ENCODE measurements at places on chromosomes 4 and X.

DNA sequence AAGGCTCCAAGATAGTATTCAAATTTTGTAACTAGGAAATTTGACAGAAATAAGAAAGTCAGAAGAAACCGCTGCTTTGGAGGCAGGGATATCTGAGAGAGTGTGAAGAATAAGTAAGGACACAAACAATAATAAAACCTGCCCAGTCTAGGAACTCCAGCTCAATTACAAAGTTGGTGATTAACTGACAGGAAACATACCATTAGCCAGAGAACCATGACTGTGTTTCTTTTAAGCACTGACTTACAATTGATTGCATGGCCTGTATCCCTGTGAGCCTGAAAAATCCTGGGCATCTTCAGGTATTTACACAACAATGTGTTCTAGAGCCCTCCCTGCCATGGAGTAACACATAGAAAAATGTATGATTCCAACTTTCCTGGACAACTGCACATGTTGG lies 127.4 kb downstream of the GRIA3 start:
- no peak for DNase-seq

GRCh38 chrX:11867610-11868345 lies 109.7 kb downstream of the MSL3 start:
- no peak for DNase-seq

GRCh38 chrX:154002215-154002719 lies 17.4 kb downstream of the IRAK1 start:
- DNase-seq = no peak

GRCh38 chrX:149275836-149276235 lies 229.3 kb downstream of the IDS start:
- DNase-seq = no peak

DNA sequence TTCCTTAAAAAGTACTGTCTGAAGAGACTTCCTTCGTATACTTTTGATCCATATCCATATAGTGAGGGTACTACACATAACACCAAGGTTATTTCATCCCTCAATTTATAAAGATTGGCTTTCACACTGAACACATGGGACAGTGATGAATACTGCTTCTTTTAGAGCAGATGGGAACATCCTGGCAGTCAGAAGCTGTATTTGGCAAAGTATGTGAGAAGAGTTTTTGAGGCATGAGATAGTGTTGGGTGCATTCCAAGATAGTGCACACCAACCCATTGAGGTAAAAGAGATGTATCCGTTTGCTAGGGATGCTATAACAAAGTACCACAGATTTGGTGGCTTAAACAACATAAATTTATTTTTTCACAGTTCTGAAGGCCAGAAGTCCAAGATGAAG lies 141.1 kb downstream of the MOSPD2 start:
- no peak for DNase-seq

GRCh38 chr4:180377741-180378140 lies 1865.5 kb upstream of the TENM3 start:
- no peak for DNase-seq

- no peak for DNase-seq
These were observed 905.2 kb downstream of the TRAM1L1 start for GRCh38 chr4:116180157-116180601.

- no peak for DNase-seq
These were observed 8.8 kb downstream of the JAKMIP1 start for GRCh38 chr4:6191448-6192130.

- DNase-seq = no peak
These were observed 74.2 kb downstream of the CT47B1 start for GRCh38 chrX:120801426-120801825.

GRCh38 chr4:45324455-45325417 lies 598.4 kb upstream of the GNPDA2 start:
- no peak for DNase-seq

DNA sequence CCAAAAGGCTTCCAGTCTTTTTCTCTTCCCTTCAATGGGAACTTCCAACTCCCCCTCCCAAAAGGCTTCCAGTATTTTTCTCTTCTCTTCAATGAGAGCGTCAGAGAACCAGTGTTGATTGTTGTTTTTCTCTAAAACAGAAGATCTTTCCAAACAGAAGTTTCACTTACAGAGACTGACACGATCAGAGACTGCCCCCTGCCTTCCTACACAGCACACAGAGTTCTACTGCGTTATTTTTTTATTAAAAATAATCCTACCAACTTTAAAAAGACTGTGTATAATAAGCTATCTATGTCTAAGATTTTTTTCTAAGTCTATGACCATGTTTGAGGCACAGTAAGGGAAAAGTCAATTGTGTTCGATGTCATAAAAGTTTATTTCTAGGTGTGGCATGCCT lies 3.5 kb upstream of the HTR2C start:
- no peak for DNase-seq

GRCh38 chrX:114028907-114029662 lies 554.8 kb upstream of the HTR2C start:
- DNase-seq = no peak

GRCh38 chr4:20391198-20391597 lies 139.5 kb downstream of the SLIT2 start:
- DNase-seq = no peak

GRCh38 chrX:136261321-136261720 lies 10.1 kb upstream of the MAP7D3 start:
- no peak for DNase-seq

- no peak for DNase-seq
These were observed 4.0 kb upstream of the ITM2A start for GRCh38 chrX:79371101-79371500.

- no peak for DNase-seq
These were observed 972.0 kb upstream of the TENM3 start for GRCh38 chr4:181271116-181271640.

DNA sequence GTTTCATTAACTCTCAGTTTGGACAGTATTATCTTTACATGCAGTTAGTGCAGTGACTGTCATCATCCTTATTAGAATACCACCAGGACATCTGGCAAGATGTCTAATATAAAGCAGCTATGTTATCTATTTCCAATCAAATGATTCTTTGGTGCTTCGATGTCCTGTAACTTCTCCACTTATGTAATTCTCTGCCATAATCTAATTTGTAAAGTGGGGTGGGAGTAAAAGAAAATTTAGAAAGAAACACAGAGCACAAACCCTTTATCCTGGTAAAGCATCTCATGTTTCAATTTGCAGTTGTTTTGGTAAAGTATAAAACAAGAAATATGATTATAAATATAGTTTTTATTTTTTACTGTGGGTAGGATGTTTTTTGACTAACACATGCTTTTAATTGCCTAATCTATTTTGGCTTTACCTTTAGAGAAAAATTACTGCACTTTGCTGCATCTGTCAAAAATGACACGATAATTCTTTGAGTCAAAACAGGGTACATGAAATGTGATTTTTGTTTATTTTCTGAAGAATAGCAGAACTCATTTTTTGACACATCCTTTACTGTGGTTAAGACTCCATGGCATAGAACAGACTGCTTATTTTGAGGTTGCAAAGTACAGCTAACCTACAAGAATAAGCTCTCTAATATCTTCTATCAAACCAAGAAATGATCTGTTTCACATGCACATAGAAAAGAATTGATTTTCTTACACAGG lies 382.9 kb downstream of the RPA4 start:
- DNase-seq = no peak

DNA sequence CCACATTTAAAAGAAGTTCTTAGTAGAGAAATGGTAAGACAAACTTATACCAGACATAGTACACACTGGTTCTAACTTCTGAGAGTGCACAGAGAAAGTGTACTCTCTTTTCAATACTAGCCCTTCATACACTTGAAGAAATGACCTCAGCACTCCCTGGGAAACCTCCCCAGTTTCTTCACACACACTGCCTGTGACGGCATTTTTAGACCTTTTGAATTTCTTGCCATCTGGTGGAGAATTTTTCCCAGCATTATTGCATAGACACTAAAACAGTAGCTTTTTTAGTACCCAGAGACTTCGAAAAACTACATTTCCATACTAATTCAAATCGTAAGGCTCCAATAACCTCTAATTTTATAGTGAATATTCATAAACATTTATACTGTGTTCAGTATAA lies 341.6 kb upstream of the MAOA start:
- no peak for DNase-seq

- no peak for DNase-seq
These were observed 6.0 kb upstream of the ANXA3 start for GRCh38 chr4:78545275-78546246.

- DNase-seq = no peak
These were observed 5.9 kb downstream of the TSR2 start for GRCh38 chrX:54446084-54446483.

GRCh38 chr4:161197474-161197873 lies 966.3 kb downstream of the FSTL5 start:
- DNase-seq = no peak

- DNase-seq = no peak
These were observed 16.3 kb downstream of the TSPAN5 start for GRCh38 chr4:98641906-98642668.

DNA sequence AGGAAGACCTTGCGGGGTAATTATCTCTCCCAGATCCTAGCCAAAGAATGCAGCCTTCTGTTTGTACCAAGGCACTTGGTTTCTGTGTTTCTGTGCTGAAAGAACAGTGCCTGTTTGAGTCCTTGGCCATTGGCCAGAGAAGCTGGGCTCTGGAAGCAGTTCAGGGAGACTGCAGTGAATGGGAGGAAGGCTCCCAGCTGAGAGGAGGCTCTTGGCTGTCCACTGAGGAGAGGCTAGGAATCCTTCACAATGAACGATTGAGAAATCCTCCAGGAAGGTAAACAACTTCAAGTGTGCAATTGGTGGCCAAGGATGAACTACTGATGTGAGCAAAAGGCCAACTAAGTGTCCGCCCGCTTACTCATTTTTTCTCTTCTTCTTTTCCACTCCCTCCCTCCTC lies 61.3 kb downstream of the HS3ST1 start:
- no peak for DNase-seq

Data from activated CD4-positive, alpha-beta T cell treated with anti-CD3 and anti-CD28 coated beads, Interleukin-2, amount 50 U/mL, for 24 hours (primary cell).